ENCODE measurements at places on chromosomes 13 and 19.

GRCh38 chr13:97313551-97314260 is 91.6 kb downstream of the MBNL2 start:
- no peak for DNase-seq

GRCh38 chr19:3599776-3600187 is 6.9 kb downstream of the TBXA2R start:
- DNase-seq = no peak

DNA sequence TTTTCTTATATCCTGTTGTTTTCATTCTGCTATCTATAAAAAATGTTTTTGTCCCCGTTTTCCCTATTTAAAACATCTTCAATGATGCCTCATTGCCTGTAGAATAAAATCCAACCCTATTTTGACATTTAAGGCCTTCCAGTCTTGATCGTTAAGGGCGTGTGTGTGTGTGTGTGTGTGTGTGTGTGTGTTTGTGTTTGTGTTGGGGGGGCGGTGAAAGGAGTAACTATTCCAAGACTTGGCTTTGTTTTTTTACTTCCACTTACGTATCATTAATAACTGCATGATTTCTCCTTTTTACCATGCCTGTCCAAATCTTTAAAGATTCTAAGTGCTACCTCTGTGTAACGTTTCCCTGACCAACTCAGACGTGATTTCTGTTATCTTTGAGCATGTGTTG is 784 bp downstream of the PIBF1 start:
- no peak for DNase-seq

GRCh38 chr13:105255472-105255871 is 1280.0 kb downstream of the EFNB2 start:
- DNase-seq = no peak

GRCh38 chr19:43779820-43780219 is 953 bp downstream of the KCNN4 start:
- DNase-seq = no peak

- DNase-seq = no peak
Measured at GRCh38 chr13:31870511-31870910, 131.2 kb downstream of the RXFP2 start.

GRCh38 chr13:86918682-86919081 is 752.5 kb upstream of the SLITRK5 start:
- no peak for DNase-seq

- DNase-seq = no peak
Measured at GRCh38 chr19:57319869-57320179, 448 bp upstream of the ZNF543 start.

DNA sequence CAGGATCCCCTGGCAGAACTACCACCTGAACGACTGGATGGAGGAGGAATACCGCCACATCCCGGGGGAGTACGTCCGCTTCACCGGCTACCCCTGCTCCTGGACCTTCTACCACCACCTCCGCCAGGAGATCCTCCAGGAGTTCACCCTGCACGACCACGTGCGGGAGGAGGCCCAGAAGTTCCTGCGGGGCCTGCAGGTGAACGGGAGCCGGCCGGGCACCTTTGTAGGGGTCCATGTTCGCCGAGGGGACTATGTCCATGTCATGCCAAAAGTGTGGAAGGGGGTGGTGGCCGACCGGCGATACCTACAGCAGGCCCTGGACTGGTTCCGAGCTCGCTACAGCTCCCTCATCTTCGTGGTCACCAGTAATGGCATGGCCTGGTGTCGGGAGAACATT is 7.5 kb downstream of the FUT2 start:
- no peak for DNase-seq

GRCh38 chr19:14818588-14818987 is 16.4 kb downstream of the OR7A5 start:
- no peak for DNase-seq

DNA sequence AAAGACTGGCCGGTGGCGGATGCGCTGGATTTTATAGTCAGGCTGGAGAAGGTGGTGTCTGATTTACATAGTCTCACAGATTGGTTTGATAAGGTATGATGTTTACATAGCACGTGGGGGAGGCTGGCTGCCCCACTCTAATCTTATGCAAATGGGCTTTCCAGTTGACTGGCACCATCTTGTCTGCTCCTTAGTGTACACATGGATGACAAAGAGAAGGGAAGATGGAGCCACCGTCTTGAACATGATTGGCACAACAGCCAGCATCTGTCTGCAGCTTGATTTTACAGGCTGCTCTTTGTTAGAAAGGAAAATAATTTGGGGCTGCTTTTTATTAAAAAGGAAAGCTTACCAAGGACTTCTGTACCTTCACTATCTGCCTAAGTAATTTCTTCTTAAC is 265.2 kb upstream of the MAB21L1 start:
- DNase-seq = no peak

DNA sequence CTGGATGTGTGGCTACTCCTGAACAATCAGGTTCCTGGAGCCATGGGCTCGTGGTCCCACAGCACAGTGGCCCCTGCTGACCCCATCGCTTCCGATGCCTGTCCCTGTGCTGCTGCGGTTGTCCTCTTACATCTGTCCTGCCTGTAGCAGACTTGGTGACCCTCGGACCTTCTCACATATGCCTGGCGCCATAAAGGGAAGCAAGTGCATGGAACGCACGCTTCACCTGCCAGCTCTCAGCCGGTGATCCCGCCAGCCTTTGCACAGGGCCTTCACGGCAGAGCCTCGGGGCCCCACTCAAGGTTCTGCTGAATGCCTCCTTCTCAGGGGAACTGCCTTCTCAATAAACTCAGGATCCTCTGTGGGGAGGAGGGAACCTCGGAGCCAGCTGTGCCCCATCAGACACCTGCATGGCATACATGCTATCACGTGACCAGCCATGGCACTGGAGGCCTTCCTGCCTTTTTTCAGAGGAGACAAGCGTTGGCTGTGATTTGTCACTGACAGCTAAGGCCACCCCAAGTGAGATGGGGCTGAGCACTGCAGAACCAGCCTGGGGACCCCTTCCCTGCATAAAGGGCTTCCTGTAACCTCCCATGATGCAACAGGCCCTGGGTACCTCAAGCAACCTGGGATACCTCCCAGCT is 24.3 kb downstream of the PEPD start:
- no peak for DNase-seq

- DNase-seq = no peak
Measured at GRCh38 chr13:33612641-33613638, 205.0 kb upstream of the RFC3 start.

GRCh38 chr19:13401388-13401787 is 104.9 kb downstream of the CACNA1A start:
- DNase-seq = no peak

GRCh38 chr13:94384231-94384905 is 95.1 kb downstream of the DCT start:
- no peak for DNase-seq

GRCh38 chr13:109254274-109254673 is 532.1 kb downstream of the IRS2 start:
- DNase-seq = no peak

DNA sequence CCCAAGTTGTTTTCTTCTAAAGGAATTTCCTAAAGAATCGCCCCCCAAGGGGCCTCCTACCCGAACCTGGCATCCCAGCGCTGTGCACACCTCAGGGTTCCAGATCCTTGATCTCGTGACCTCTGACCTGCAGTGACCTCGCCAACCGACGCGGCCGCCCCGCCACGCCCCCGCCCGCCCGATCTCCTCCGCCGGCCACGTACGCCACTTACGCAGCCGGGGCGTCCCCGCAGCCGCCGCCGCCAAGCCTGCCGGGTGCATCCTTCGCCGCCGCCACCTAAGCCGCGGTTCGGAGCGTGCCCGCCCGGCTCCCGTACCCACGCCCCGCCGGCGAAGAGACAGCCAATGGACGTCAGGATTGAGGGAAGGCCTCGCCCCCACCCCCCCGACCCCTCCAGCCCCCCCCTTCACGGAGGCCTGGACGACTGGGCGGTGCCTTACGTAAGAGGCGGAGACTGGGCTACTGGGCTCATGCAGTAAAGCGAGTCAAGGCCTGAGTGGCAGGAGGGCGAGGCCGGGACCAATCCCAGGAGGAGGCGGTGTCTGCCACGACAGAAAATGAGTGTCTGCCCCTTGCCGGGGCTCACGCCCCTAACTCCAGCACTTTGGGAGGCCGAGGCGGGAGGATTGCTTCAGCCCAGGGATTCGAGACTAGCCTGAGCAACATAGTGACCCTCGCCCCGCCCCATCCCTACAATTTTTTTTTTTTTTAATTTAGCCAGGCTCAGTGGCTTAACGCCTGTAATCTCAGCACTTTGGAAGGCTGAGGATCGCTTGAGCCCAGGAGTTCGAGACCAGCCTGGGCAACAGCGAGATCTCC is at the start of gene YIF1B:
Gene YIF1B, minus strand, starts transcription at position 291 of the 820 bp plus-strand sequence. Its CDS starts 30 bp downstream, at position 261.
- DNase-seq = peak; percentile 84

GRCh38 chr13:99288089-99288488 is 19.1 kb downstream of the GPR183 start:
- no peak for DNase-seq

DNA sequence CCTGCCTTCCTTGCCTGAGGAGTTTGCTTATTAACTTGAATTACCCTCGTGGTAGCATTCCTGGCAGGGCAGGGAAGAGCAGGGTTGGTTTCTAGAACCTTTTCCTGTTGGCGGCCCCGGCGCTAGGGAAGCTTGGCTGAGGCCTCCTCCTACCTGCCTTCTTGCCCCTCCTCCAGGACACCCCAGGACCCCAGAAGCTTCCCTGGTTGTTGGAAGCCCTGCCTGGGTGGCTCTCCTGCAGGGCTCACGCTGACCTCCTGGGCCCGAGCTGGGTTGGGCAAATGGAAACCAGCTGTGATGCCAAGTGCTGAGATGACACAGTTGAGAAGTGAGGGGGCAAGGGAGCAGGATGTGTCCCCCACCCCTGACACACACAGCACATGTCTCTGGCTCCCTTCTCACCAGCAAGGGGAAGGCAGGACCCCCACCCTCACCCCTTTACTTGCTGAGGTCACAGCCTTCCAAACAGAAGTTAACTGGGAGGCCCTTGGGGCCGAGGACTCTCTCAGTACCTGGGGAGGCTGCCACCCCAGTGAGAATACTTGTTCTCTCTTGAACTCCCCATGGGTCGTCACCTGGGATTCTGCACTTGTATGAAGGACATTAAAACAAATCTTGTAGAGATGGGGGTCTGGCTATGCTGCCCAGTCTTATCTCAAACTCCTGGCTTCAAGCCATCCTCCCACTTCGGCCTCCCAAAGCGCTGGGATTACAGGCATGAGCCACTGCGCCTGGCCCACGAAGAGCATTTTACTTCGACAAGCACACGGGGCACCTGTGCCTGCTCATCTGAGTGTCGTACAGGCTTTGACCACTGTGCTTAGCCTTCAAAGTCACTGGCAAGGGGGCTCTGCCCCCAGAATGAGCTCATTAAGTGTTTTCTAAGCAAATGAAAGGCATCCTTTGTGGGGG is 10.5 kb downstream of the CEBPA start:
- no peak for DNase-seq

- DNase-seq = no peak
Measured at GRCh38 chr19:3450796-3451411, 29.4 kb downstream of the SMIM24 start.

GRCh38 chr19:888581-889385 is 4.2 kb downstream of the MED16 start:
- DNase-seq = no peak

- no peak for DNase-seq
Measured at GRCh38 chr13:40599124-40599523, 67.3 kb downstream of the FOXO1 start.

- no peak for DNase-seq
Measured at GRCh38 chr13:41960637-41961465, at the start of gene VWA8. Gene VWA8 (minus strand): TSS chr13:41961109. CDS start chr13:41961015, 94 bp downstream.

DNA sequence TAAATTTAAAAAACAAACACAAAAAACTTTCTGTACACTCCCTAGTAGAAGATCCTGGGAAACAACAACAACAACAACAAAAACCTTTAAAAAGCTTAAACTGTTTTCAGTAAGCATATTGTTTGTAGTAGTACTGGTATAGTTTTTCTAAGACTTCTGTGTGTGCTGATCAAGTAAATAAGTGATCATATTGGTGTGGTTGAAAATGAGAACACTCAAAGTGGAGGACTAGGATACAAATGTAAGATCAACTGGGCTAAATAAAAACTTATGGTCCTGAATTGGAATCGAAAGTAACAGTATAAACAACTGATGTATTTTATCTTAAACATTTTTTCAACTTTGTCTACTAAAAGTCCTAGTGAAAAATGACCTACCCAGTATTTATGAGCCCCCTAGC is 135.5 kb downstream of the FOXO1 start:
- DNase-seq = no peak

GRCh38 chr19:7570761-7571160 is 24.9 kb upstream of the CAMSAP3 start:
- DNase-seq = no peak

DNA sequence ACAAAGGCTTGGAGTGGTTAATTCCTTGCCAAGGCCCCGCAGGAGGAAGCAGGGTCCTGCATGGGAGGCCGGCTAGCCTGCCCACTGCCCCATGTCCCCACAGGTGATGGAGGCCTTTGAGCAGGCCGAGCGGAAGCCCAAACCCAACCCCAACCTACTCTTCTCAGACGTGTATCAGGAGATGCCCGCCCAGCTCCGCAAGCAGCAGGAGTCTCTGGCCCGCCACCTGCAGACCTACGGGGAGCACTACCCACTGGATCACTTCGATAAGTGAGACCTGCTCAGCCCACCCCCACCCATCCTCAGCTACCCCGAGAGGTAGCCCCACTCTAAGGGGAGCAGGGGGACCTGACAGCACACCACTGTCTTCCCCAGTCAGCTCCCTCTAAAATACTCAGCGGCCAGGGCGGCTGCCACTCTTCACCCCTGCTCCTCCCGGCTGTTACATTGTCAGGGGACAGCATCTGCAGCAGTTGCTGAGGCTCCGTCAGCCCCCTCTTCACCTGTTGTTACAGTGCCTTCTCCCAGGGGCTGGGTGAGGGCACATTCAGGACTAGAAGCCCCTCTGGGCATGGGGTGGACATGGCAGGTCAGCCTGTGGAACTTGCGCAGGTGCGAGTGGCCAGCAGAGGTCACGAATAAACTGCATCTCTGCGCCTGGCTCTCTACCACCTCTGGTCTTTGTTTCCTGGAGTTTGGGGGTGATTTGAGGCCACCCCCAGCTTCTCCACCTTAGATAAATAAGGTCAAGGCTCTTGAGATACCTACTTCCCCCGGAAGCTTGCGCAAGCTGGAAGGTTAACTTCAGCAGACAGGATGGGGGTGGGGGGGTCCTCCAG is 2.6 kb downstream of the B3GNT8 start:
- DNase-seq = no peak

DNA sequence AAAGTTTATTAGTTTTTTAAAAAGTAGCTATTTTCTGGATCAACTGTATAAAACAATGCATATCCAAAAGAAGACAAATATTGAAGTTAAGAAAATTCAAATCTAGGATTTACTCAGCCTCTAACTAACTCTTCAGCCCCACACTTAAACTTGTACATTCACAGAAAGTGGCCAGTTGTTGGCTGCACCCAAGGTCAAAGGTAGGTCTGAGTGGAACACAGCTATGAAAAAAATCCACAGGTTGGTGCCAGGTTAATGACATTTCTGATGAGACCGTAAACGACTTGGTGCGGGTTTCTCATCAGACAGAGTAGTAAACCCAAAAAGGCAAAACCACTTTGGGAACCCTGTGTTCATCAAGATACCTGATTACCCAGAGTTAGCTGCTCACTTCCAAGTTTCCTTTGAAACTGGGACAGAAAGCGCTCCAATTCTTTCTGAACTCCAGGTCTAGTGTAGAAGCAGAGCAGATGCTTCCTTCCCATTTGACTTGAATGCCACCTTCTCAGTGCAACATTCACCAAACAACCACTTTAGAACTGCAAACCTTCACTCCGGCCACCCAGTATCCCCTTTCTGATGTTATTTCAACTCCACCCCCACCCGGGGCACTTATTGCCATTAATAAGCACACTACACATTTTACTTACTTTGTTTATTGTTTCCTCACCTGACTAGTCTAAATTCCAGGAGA is 208.3 kb upstream of the STARD13 start:
- no peak for DNase-seq

All from esophagus squamous epithelium (tissue), 5 donors.